ENCODE measurements at places on chromosomes 3 and 15. TPM values are rescaled to one million over a fixed set of nuclear protein-coding genes. Genes with fewer than 3 reads are reported as not detected.

- H3K27ac ChIP-seq, result no peak overlapping the region
- H3K36me3 ChIP-seq, result no peaks in the 10 kb centered on the region
- DNase-seq, result no peak
- peaks cover 52% of the 10 kb centered on the region for H3K27me3 ChIP-seq
Measured at GRCh38 chr3:128524374-128525299, 31.6 kb upstream of the GATA2 start.

- no peak overlapping the region for H3K27ac ChIP-seq
- DNase-seq, result no peak
- no peaks in the 10 kb centered on the region for H3K4me1 ChIP-seq
- H3K27me3 ChIP-seq, result no peaks in the 10 kb centered on the region
- no peaks in the 10 kb centered on the region for H3K36me3 ChIP-seq
Measured at GRCh38 chr3:157255797-157256196, 95.8 kb upstream of the CCNL1 start.

GRCh38 chr3:59240666-59241255 lies 190.9 kb upstream of the CFAP20DC start:
- H3K4me1 ChIP-seq, result peaks cover 23% of the 10 kb centered on the region
- H3K27ac ChIP-seq, result no peak overlapping the region
- H3K36me3 ChIP-seq, result peaks cover 4% of the 10 kb centered on the region
- no peak for DNase-seq
- H3K4me3 ChIP-seq, result no peak overlapping the region

- H3K27ac ChIP-seq, result no peak overlapping the region
- H3K4me3 ChIP-seq, result no peak overlapping the region
- no peaks in the 10 kb centered on the region for H3K4me1 ChIP-seq
- no peak for DNase-seq
Measured at GRCh38 chr15:61983081-61983480, 77.2 kb downstream of the VPS13C start.

GRCh38 chr3:11275926-11276325 lies 3.7 kb downstream of the ATG7 start:
- H3K27ac ChIP-seq, result no peak overlapping the region
- peaks cover 8% of the 10 kb centered on the region for H3K36me3 ChIP-seq
- H3K27me3 ChIP-seq, result no peaks in the 10 kb centered on the region
- DNase-seq, result no peak
- no peak overlapping the region for H3K4me3 ChIP-seq
- H3K4me1 ChIP-seq, result peaks cover 30% of the 10 kb centered on the region

Gene GUCA1C
- not detected for total RNA-seq

- peak overlapping the region; percentile 85 for H3K4me3 ChIP-seq
- no peaks in the 10 kb centered on the region for H3K36me3 ChIP-seq
- DNase-seq, result no peak
- H3K4me1 ChIP-seq, result no peaks in the 10 kb centered on the region
- H3K27me3 ChIP-seq, result peaks cover 18% of the 10 kb centered on the region
Measured at GRCh38 chr15:75347222-75348033, 589 bp downstream of the NEIL1 start.

GRCh38 chr3:126135406-126136076 lies 44.8 kb downstream of the ALDH1L1 start:
- H3K27ac ChIP-seq, result no peak overlapping the region
- H3K36me3 ChIP-seq, result no peaks in the 10 kb centered on the region
- H3K27me3 ChIP-seq, result peaks cover 7% of the 10 kb centered on the region
- peak; percentile 60 for DNase-seq

- H3K4me1 ChIP-seq, result peaks cover 4% of the 10 kb centered on the region
- H3K27ac ChIP-seq, result peak overlapping the region; percentile 83
- H3K27me3 ChIP-seq, result no peaks in the 10 kb centered on the region
- H3K36me3 ChIP-seq, result no peaks in the 10 kb centered on the region
- H3K4me3 ChIP-seq, result peak overlapping the region; percentile 34
Measured at GRCh38 chr3:57696801-57697321, 4.0 kb upstream of the DENND6A start.

DNA sequence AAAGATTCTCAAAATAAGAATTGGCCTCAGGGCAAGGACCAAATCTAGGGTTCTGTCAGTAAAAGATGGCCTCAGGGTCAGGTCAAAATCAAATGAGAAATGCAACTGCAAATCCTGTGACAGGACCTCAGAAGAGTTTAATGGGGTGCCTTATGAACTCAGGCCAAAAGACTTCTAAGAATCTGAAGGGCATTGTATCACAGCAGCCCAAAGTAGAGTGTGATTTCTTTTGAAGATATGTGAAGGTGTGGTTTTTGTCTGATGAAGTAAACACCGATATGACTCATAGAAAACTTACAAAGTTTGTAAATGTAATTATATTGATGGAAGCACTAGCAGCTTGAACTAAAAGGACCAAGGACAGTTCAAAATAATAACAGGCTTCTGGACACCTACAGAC lies 966.1 kb downstream of the AGBL1 start:
- no peak overlapping the region for H3K27ac ChIP-seq
- no peaks in the 10 kb centered on the region for H3K4me1 ChIP-seq
- H3K36me3 ChIP-seq, result no peaks in the 10 kb centered on the region
- H3K27me3 ChIP-seq, result peaks cover 11% of the 10 kb centered on the region

GRCh38 chr3:125105116-125105515 lies 49.3 kb upstream of the HEG1 start:
- H3K4me3 ChIP-seq, result no peak overlapping the region
- peaks cover 9% of the 10 kb centered on the region for H3K4me1 ChIP-seq
- H3K27me3 ChIP-seq, result no peaks in the 10 kb centered on the region
- no peak for DNase-seq
- no peaks in the 10 kb centered on the region for H3K36me3 ChIP-seq
- no peak overlapping the region for H3K27ac ChIP-seq

GRCh38 chr3:184157206-184157605 lies 2.0 kb downstream of the DVL3 start:
- no peaks in the 10 kb centered on the region for H3K27me3 ChIP-seq
- H3K4me3 ChIP-seq, result peak overlapping the region; percentile 98
- peaks cover 4% of the 10 kb centered on the region for H3K36me3 ChIP-seq
- H3K4me1 ChIP-seq, result peaks cover 32% of the 10 kb centered on the region
- H3K27ac ChIP-seq, result peak overlapping the region; percentile 84

GRCh38 chr15:83372434-83372891 lies 74.7 kb upstream of the SH3GL3 start:
- peaks cover 41% of the 10 kb centered on the region for H3K27me3 ChIP-seq
- H3K4me1 ChIP-seq, result peaks cover 7% of the 10 kb centered on the region
- H3K27ac ChIP-seq, result peak overlapping the region; percentile 56
- no peak for DNase-seq

Gene GOLGA6D
- total RNA-seq, result 0.19 TPM

DNA sequence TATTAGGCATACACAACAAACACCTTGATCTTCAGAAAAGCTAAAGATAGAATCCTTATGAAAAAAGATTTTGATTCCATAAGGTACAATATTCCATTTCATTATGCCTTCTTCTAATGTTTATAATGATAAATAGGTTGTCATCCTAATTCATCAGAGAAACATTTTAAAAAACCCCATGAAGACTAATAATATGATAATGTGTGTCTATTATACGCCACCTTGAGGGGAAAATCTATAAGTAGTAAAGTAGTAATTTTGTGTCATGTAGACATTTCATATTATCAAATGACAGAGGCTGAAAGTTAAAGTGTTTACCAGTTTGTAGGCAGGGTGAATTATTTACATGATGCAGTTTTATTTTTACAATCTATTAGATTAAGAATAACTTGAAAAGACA lies 524.3 kb downstream of the GBE1 start:
- no peak overlapping the region for H3K4me3 ChIP-seq
- H3K27ac ChIP-seq, result no peak overlapping the region
- no peak for DNase-seq
- H3K36me3 ChIP-seq, result no peaks in the 10 kb centered on the region
- H3K4me1 ChIP-seq, result no peaks in the 10 kb centered on the region
- no peaks in the 10 kb centered on the region for H3K27me3 ChIP-seq

Gene CHRFAM7A
- 0.55 TPM for total RNA-seq

- no peak overlapping the region for H3K27ac ChIP-seq
- DNase-seq, result no peak
- no peaks in the 10 kb centered on the region for H3K27me3 ChIP-seq
- peaks cover 9% of the 10 kb centered on the region for H3K4me1 ChIP-seq
- H3K36me3 ChIP-seq, result peaks cover 61% of the 10 kb centered on the region
- H3K4me3 ChIP-seq, result no peak overlapping the region
Measured at GRCh38 chr3:71564361-71564760, 19.2 kb downstream of the FOXP1 start.

GRCh38 chr3:4077950-4078349 lies 225.2 kb upstream of the SETMAR start:
- H3K4me3 ChIP-seq, result no peak overlapping the region
- H3K27me3 ChIP-seq, result no peaks in the 10 kb centered on the region
- H3K4me1 ChIP-seq, result peaks cover 25% of the 10 kb centered on the region
- no peak for DNase-seq
- H3K27ac ChIP-seq, result no peak overlapping the region

GRCh38 chr15:59622289-59622688 lies 10.7 kb downstream of the GCNT3 start:
- H3K4me3 ChIP-seq, result no peak overlapping the region
- no peaks in the 10 kb centered on the region for H3K36me3 ChIP-seq
- DNase-seq, result no peak
- peaks cover under 1% of the 10 kb centered on the region for H3K4me1 ChIP-seq
- H3K27me3 ChIP-seq, result no peaks in the 10 kb centered on the region

Gene KLF15
- total RNA-seq, result 7.9 TPM

- H3K27me3 ChIP-seq, result peaks cover 51% of the 10 kb centered on the region
- H3K4me1 ChIP-seq, result peaks cover 29% of the 10 kb centered on the region
- H3K36me3 ChIP-seq, result peaks cover 3% of the 10 kb centered on the region
- peak; percentile 58 for DNase-seq
Measured at GRCh38 chr15:69648775-69649735, 196.4 kb downstream of the RPLP1 start.

DNA sequence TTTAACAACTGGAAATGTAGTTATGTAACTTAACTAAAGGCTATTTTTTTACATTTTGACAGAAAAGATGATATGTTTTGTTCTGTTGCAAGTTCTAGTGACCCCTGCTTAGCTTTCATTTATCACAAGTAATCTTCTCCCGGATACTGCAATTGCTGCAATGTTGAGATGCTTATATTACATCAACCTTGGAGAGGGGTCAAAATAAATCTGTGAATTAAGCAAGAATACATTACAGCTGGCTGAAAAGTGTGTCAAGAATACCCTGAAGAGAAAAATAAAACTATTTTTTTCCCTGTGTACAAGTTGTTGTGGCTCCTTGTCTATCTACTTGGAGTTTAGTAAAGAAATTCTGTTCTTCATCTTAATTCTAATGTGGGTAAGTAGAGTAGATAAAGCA lies 232.1 kb upstream of the GOLIM4 start:
- H3K36me3 ChIP-seq, result no peaks in the 10 kb centered on the region
- DNase-seq, result no peak
- no peak overlapping the region for H3K4me3 ChIP-seq

Gene MYEF2
- total RNA-seq, result 35.6 TPM

DNA sequence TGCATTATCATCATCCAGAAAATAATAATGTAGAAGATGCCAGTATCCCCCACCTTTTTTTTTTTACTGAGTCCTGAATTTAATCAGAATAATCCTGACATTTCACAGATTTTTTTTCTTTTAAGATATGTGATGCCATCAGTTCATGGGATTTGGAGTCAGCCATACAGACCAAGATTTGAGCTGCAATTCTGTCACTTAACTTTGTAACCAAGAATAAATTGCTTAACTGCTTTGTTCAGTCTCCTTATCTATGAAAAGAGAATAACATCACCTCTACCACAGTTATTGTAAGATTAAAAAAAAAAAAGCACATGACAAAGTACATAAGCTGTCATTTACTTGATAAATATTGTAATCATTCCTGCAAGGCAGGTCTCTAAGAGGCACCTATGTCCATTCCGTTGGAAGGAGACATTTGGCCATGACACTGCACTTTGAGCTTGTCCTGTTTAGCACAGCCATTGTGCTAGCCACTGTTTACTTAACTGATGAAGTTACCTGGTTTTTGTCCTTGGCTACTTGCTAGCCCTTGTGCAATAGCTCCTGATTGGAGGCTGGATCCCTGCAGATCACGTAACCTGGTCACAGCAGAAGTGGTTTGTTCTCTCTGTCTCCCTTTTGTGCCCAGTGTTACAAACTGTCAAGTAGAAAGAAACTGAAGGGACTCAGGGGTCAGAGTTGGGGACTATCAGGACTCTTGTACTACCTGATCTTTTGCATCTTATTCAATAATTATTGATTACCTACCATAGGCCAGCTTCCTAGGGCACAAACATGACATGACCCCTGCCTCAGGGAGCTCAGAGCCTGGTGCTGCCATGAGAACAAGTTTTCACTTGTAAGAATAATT lies 306.0 kb downstream of the WDR72 start:
- peaks cover 12% of the 10 kb centered on the region for H3K27me3 ChIP-seq
- no peak for DNase-seq
- H3K4me1 ChIP-seq, result peaks cover 24% of the 10 kb centered on the region
- H3K27ac ChIP-seq, result peak overlapping the region; percentile 85
- no peaks in the 10 kb centered on the region for H3K36me3 ChIP-seq

- no peaks in the 10 kb centered on the region for H3K27me3 ChIP-seq
- no peak overlapping the region for H3K27ac ChIP-seq
- DNase-seq, result no peak
- no peaks in the 10 kb centered on the region for H3K4me1 ChIP-seq
- no peaks in the 10 kb centered on the region for H3K36me3 ChIP-seq
- no peak overlapping the region for H3K4me3 ChIP-seq
Measured at GRCh38 chr3:28590216-28590615, 241.6 kb upstream of the AZI2 start.

DNA sequence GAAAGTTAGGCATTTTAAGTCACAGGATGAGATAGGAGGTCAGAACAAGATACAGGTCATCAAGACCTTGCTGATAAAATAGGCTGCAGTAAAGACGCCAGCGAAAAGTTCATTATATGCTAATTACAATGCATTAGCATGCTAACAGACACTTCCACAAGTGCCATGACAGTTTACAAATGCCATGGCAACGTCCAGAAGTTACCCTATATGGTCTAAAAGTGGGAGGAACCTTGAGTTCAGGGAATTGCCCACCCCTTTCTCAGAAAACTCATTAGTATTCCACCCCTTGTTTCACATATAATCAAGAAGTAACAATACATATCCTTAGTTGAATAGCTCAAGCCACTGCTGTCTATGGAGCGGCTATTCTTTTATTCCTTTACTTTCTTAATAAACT lies 92.7 kb upstream of the PLXND1 start:
- no peak for DNase-seq
- H3K4me1 ChIP-seq, result peaks cover 19% of the 10 kb centered on the region
- peaks cover 34% of the 10 kb centered on the region for H3K36me3 ChIP-seq
- H3K27ac ChIP-seq, result no peak overlapping the region
- H3K27me3 ChIP-seq, result no peaks in the 10 kb centered on the region

Gene ZIC1
- 184 TPM for total RNA-seq

Gene PLSCR5
- total RNA-seq, result not detected

Gene STRIT1
- not detected for total RNA-seq

DNA sequence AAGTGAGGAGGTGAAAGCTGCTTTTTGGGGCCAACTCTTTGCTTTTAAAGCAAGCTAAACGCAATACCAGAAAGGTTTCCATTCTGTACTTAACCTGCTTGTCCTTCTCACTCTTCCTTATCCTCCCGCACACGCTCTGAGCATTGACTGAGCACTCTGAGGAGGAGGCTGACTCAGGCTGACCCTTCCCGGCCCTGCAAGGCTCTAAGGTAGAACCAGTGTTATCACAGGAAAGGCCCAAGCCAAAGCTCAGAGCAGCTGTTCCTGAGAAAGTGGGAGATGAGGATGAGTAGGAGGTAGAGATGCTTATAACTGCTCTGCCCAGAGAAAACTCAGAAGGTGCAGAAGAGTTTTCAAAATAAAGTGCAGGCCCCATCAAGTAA lies 2.3 kb downstream of the B3GNT5 start:
- H3K36me3 ChIP-seq, result peaks cover 19% of the 10 kb centered on the region
- H3K4me3 ChIP-seq, result peak overlapping the region; percentile 91
- peaks cover 39% of the 10 kb centered on the region for H3K4me1 ChIP-seq

Gene MESP2
- total RNA-seq, result not detected

Gene ABI3BP
- 5.0 TPM for total RNA-seq

Gene CCDC32
- total RNA-seq, result 21.0 TPM

- no peak overlapping the region for H3K27ac ChIP-seq
- DNase-seq, result no peak
- H3K36me3 ChIP-seq, result no peaks in the 10 kb centered on the region
- peaks cover 14% of the 10 kb centered on the region for H3K4me1 ChIP-seq
- peaks cover 4% of the 10 kb centered on the region for H3K27me3 ChIP-seq
Measured at GRCh38 chr3:34361921-34362320, 563.5 kb downstream of the PDCD6IP start.
